ENCODE measurements at places on chromosomes 1 and 21.

- DNase-seq, result no peak
Measured at GRCh38 chr1:16208270-16208987, 4.0 kb downstream of the ARHGEF19 start.

GRCh38 chr1:42935313-42935895 is 23.3 kb downstream of the SLC2A1 start:
- peak; percentile 18 for DNase-seq

DNA sequence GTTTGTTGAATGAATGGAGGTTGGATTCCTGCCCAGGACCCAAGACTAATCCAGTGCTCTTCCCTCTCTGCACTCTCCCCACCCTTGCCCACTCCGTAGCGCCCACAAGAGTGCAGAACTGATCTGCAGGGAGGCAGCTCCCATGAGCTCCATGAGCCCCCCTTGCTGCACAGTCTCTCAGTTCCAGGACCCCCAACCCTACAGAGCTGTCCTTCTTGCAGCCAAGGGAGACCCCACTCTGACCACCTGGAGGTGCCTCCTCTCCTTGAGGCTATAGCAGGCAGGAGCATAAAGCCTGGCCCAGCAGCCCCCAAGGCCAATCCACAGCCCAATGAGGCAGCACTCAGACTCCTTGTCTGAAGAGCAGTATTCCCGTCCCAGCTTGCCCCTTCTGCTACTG is 209.2 kb upstream of the ZC3H12A start:
- no peak for DNase-seq

GRCh38 chr1:23923592-23924499 is 10.7 kb upstream of the CNR2 start:
- no peak for DNase-seq

GRCh38 chr1:147072482-147073432 is 99.5 kb downstream of the PRKAB2 start:
- no peak for DNase-seq

Data from tibial nerve (tissue), 4 donors.